Thymus (tissue), 14 donors: ENCODE measurements at places on chromosomes 2 and 18. TPM values are rescaled to one million over a fixed set of nuclear protein-coding genes. Genes with fewer than 3 reads are reported as not detected.

RGPD5 gene
- total RNA-seq, result 7.4 TPM

NIF3L1 gene
- total RNA-seq, result 43.2 TPM

SKOR2 gene
- not detected for total RNA-seq

TUBB8B gene
- total RNA-seq, result 0.14 TPM

TTC39C gene
- 28.0 TPM for total RNA-seq

MERTK gene
- 5.7 TPM for total RNA-seq

REV1 gene
- total RNA-seq, result 23.9 TPM

VIL1 gene
- total RNA-seq, result 0.14 TPM

CSRNP3 gene
- 1.7 TPM for total RNA-seq

CROCC2 gene
- total RNA-seq, result not detected

VWA3B gene
- 3.2 TPM for total RNA-seq

CPLX4 gene
- 0.05 TPM for total RNA-seq

FAM228A gene
- 0.66 TPM for total RNA-seq
